ENCODE measurements at places on chromosomes 5 and 9.

GRCh38 chr9:126708178-126708577 lies 94.5 kb downstream of the LMX1B start:
- DNase-seq = no peak

- DNase-seq = no peak
Measured at GRCh38 chr5:167965710-167966109, 325.7 kb upstream of the WWC1 start.

DNA sequence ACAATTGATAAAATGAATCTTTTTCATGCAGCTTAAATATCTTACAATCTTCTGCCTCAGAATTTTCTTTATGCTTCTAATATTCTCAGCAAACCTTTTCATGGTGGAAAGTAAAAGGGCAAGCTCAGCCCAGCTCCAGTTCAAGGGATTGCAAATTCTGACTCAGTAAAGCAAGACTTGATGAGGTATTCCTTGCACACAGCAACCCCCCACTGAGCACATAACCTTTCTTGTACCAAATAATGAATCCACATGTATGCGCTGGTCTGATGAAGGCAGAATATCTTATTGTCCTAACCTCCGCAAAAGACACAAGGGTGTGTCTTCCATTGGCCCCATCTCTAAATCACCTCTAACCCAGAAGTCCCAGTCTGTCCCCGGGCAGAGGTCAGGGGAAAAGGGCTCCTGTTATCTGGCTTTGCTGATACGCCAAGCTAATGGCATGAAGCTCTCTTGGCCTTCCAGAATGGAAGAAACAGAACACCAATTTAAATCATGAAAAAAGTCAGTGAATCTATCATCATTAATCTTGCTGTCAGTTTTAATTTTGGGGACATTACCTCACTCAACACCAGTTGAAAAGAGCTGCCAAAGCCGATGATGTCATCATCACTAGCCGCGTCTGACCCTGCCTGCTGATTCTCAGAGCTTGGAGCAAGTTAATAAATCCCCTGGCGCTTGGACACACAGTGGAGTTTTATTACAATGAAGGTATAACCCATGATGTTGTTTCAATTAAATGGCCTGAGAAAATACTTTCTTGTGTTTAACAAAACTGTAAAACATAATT lies 592.5 kb upstream of the CLINT1 start:
- DNase-seq = no peak

DNA sequence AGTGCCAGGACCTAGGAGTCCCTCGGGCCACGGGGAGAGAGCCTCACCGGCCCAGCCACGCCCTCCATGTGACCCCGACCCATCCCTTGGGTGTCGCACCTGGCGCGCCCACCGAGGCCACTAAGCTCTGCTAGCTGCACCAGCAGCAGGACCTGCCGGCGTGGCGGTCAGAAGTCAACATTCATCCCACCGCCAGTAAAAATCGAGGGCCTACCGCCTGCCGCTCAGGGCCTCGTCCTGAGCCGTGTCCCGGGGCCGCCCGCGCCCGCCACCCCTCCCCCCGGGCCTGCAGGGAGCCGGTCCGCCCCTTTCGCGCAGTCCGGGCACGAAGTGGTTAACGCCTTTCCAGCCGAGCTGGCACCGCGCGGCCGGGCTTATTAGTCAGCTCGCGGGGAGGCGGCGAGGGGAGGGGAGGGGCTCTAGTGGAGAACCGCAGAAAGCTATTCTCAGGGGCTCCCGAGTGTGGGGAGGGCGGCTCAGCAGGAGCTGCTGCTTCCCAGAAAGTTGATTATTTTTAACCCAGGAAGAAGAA lies 124.4 kb downstream of the C9orf50 start:
- peak; percentile 78 for DNase-seq

GRCh38 chr5:151581812-151582583 lies 9.1 kb downstream of the FAT2 start:
- no peak for DNase-seq

DNA sequence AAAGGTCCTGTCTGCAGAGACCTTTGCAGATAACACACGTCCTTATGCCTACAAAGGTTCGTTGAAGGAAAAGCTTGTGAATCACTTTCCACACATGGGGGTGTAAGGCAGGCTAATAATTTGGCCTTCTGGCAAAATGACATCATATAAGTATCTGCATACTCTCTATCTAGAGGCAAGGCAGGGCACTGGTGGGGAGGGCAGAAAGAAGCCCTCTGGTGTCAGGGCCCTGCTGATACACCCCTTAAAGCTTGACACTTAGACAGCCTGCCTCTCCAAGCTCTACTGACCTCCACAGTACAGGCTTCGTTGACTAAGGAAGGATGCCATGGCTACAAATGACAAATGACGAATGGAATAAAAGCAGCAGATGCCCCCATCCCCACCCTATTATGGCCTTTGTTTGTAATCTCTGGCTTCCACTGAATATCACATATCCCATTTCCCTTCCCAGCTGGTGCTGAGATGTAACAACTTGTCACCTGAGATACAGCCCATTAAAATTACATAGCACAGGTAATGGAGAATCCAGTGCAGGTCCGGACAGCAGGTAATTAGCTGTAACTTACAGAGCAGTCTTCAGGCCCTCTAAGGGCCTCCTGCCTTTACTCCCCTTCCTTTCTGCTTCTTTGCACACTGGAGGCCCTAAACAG lies 76.9 kb upstream of the IFNK start:
- no peak for DNase-seq

DNA sequence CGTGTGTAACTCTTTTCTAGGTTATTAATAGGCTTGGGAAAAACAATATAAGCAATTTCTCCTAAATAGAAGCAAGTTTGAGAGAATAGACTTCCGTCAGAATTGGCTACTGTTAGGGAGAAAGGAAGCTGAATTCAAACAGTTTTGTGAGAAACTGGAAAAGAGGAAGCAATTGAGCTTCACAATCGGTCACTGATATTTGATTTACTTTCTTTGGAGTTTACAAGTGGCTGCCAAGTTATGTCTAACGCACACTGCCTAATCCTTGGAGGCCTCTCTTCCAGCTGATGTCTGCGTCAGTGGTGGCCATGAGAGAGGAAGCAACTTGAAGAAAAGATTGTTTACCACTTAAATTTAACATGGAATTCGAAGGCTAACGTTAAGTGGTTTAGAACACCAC lies 319.5 kb downstream of the ADGRV1 start:
- DNase-seq = no peak

- DNase-seq = no peak
Measured at GRCh38 chr5:42641336-42642005, 115.1 kb upstream of the CCDC152 start.

GRCh38 chr5:3604501-3604900 lies 8.9 kb downstream of the IRX1 start:
- no peak for DNase-seq

DNA sequence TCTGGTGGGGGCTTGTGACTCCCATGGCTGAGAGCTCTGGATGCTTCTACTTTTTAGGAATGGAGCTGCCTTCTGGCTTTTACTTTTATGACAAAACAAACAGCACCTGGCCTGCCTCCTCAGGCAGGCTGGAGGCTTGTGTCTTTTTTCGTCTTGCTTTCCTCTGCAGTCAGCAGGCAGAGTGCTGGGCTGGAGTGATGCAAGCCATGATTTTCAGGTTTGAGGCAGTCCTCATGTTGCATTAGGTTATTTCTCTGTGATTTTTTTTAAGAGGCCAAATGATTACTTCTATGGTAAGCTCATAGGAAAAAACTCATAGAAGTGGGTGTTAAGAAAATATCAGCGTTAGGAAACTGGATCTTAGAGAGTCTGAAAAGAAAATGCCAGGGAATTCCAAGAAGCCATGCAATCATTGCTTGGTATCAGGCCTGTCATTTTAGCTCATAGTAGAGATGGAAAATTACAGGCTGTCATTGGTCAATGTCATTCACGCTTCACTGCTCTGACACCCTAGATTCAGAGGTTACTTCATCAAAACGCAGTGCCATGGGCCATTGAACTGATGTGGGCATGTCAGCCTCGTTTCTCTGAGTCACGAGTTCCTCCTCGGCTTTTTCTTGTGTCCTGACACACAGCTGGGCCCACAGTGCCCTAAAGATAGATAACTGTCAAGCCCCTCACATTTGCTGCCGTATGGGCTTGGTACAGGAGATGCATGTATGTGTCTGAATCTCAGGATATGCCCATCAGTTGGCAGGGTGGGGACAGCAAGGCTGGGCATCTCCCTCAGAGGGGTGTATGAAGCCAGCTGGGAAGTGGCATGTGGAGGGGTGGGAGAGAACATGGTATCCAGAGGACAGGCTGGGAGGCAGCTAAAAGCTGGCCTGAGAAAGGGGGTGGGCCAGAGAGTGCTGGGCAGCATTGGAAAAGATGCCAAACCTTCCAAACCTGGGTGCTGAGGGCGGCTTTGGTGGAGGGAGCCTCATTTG lies 151.8 kb downstream of the HSPA4 start:
- no peak for DNase-seq

DNA sequence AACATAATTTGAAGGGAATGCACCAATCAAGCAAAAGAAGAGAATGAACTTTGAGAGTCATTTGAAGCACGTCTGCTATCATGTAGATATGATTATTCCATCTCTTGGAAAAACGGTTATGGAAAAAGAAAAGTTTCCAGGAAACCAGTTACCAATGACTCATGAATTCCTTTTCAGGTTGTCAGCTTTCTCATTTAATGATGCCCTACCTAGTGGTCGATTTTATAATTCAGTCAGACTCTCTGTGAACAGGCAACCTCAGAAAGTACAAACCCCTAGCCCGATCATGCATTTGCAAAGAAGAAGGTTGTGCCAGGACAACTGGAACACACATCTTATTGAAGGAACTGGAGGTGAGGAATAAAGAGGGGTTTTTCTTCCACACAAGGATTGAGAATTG lies 355.1 kb upstream of the GRIA1 start:
- DNase-seq = no peak

GRCh38 chr9:98374385-98375051 lies 119.1 kb upstream of the TBC1D2 start:
- DNase-seq = no peak

GRCh38 chr5:172716796-172717313 lies 54.1 kb downstream of the DUSP1 start:
- DNase-seq = peak; percentile 79

- no peak for DNase-seq
Measured at GRCh38 chr9:94813379-94813778, 86.9 kb downstream of the AOPEP start.

- DNase-seq = no peak
Measured at GRCh38 chr5:64229163-64229774, 63.6 kb downstream of the RNF180 start.

GRCh38 chr5:126373375-126374108 lies 49.7 kb upstream of the GRAMD2B start:
- peak; percentile 44 for DNase-seq

DNA sequence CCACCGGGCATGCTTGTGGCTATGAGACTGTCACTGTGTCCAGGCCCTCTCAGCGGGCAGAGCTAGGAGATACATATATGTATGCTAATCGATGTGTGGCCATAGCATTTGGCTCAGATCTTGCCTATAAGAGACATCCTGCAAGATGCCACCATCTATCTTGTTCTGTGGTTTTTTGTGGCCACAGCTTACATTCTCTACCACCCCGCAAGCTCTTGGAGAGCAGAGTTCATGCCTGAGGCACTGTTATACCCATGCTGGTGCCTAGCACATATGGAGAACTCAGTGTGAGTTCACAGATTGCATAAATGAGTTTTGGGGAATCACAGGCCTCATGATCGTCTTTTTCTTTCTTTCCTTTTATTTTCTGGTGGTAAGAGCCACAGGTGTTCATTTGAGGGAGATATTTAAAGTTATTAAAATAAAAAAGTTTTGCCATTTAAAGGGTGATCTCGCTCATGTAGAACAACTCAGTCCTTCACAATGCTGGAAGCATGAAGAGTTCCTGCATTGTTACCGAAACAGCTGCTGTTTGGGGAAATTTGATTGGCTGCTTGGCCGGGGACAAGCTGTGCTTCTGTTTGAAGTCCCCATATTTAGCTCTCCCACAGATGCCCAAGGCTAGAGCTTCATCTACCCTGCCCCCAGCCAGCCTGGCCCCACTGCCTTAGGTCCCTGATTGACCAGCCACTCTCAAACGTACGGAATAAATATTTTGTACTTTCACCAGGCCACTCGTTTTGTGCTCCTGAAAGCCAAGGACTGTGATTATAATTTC lies 169.2 kb upstream of the MAP1B start:
- DNase-seq = no peak

Data from CD4-positive, alpha-beta T cell treated with Interleukin-6 at 100 ng/mL for 8 hours (primary cell).